Stimulated activated naive CD8-positive, alpha-beta T cell treated with anti-CD3 and anti-CD28 coated beads, Interleukin-15, amount 100 ng/mL, for 72 hours (primary cell): ENCODE measurements at places on chromosomes 16 and 17.
A peak's percentile ranks its signal among the peaks of the same experiment; 100 is the strongest.

DNA sequence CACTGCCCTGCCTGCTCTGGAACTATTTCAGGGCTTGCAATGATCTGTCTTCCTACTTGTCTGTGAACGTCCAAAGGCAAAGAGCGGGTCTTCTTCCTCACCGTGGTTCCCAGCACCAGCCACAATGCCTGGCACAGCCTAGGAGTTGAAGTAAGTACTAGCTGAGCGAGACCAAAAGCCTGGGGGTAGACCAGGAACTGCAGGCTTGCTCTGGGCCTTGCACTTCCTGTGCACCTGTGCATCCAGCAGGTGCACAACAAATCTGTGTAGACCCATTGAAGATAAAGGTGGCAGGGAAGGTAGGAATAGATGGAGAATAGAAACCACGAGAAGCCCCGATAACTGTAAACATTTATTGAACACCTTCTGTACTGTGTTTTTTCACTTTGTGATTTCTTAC is 4.6 kb downstream of the FAM171A2 start:
- no peak for DNase-seq

DNA sequence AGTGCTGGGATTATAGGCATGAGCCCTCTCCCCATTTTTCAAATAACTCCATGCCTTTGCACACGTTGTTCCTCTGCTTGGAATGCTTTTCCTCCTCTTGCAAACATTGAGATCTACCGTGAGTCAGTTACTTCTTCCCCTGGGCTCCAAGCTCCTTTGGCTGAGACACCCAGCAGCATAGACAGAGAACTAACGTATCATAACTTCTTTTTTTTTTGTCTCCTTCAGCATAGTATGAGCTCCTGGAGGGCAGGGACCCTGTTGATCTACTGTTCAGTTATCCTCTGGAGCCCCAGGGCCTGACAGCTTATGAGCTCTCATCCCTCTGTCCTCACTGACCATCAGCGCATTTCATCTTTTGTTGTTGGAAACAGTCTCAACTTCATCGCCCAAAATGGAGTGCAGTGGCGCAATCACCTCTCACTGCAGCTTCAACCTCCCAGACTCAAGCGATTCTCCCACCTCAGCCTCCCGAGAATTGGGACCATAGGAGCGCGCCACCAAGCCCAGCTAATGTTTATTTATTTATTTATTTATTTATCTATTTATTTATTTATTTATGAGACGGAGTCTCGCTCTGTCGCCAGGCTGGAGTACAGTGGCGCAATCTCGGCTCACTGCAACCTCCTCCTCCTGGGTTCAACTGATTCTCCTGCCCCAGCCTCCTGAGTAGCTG is 2.2 kb downstream of the SPAG7 start:
- DNase-seq: no peak

GRCh38 chr16:80051040-80051439 is 450.5 kb upstream of the MAF start:
- no peak for DNase-seq

GRCh38 chr17:38579934-38580333 is 25.8 kb downstream of the SRCIN1 start:
- DNase-seq: no peak

- peak; percentile 42 for DNase-seq
Measured at GRCh38 chr17:57986841-57987580, 1.0 kb downstream of the VEZF1 start.

DNA sequence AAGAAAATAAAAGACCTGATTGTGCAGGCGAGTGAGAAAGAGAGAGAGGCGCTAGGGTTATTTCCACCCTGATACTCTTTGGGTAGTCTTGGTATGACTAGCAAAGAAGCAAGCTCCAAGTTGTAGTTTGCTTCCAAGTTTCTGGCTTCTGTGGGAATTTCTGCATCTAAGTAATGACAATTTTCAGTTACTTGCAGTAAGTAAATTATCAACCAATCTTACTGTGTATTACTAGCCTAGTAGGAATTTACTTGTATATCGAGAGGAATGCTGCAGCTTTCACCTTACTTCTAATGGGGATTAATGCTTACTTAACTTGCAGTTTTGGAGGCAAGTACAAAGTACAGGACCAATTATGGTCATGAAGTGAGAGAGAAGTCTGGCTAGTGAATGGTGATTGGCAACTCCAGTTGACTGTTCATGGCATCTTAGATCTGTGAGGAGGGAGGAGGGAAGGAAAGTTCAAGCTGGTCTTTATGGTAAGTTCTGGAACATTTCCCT is 31.9 kb downstream of the TENT4B start:
- no peak for DNase-seq

DNA sequence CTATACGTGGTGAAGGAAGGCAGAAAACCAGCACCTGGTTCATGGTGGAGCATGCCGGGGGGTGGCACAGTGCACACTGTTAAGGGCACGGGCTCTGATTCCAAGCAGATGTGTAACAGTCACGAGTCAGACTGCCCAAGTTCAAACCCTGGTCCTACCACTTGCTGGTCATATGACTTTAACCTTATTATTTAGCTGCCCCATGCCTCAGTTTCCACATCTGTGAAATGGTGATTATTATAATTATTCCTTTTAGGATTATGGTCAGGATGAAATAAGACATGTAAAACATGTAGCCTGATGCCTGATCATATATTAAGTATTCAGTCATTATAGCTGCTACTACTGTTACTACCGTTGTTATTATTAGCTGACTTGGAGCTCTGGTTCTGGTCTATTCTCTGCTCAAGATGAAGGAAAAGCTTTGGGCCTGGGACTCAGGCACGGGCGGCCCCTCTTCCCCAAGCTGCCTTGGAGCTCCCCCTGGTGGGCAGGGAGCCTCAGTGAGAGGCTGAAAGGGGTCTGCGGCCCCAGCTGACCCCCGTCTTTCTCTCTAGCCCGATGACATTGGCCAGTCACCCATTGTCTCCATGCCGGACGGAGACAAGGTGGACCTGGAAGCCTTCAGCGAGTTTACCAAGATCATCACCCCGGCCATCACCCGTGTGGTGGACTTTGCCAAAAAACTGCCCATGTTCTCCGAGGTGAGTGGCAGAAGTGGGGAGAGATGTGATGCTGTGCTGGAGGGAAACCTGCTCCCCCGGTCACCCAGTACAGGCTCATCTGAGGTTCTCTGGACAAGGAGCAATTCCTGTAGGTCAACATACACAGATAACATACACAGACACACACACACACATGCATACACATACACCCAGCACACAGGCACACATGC is 14.0 kb downstream of the NR1D1 start:
- DNase-seq: no peak

GRCh38 chr16:50881331-50881830 is 139.5 kb downstream of the CYLD start:
- DNase-seq: no peak

GRCh38 chr17:57937492-57937891 is 17.7 kb downstream of the CUEDC1 start:
- no peak for DNase-seq

DNA sequence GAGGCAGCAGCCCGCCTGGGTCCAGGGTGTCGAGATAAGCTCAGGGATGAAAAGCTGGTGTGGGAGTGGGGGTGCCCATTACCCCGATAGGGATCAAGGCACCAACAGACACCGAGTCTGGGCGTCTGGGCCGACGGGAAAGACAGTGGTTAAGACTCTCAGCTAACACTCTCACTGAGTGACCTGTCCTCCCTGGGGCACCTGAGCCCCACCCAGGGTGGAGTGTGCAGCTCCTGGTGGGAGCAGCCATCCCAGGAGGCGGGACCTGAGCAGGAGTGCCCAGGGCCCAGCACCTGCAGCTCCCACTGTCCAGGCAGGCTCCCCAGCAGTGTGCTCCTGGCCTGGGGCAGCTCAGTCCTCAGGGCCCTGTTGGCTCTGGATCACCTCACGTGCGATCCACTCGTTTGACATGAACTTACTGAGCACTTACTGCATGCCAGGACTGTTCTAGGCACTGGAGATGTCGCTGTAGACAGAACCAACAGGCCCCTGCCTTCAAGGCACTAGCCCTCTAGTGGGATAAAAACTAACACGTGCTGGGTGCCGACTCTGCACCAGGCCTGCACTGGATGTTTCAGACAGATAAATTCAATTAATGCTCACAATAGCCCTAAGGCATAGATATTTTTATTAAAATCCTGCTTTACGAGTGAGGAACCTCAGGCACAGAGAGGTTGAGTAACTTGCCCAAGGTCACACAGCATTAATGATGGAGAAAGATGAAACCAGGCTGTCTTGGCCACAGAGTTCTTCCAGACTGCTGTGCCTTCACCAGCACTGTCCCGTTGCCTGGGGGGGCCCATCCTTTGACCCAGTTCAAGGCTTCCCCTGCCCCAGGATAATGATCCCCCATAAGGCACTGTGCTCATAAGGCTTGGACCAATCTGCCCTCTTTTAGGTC is 1.9 kb downstream of the EVPLL start:
- no peak for DNase-seq

- no peak for DNase-seq
Measured at GRCh38 chr17:2940352-2940751, 123.1 kb downstream of the OR1D5 start.

DNA sequence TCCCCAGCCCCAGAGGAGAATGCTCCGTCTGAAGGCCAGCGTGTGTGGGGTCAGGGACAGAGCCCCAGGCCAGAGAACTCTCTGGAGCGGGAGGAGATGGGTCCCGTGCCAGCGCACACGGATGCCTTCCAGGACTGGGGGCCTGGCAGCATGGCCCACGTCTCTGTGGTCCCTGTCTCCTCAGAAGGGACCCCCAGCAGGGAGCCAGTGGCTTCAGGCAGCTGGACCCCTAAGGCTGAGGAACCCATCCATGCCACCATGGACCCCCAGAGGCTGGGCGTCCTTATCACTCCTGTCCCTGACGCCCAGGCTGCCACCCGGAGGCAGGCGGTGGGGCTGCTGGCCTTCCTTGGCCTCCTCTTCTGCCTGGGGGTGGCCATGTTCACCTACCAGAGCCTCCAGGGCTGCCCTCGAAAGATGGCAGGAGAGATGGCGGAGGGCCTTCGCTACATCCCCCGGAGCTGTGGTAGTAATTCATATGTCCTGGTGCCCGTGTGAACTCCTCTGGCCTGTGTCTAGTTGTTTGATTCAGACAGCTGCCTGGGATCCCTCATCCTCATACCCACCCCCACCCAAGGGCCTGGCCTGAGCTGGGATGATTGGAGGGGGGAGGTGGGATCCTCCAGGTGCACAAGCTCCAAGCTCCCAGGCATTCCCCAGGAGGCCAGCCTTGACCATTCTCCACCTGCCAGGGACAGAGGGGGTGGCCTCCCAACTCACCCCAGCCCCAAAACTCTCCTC is 10.4 kb downstream of the CX3CL1 start:
- DNase-seq: no peak

GRCh38 chr16:69523566-69524305 is 42.0 kb upstream of the NFAT5 start:
- no peak for DNase-seq

DNA sequence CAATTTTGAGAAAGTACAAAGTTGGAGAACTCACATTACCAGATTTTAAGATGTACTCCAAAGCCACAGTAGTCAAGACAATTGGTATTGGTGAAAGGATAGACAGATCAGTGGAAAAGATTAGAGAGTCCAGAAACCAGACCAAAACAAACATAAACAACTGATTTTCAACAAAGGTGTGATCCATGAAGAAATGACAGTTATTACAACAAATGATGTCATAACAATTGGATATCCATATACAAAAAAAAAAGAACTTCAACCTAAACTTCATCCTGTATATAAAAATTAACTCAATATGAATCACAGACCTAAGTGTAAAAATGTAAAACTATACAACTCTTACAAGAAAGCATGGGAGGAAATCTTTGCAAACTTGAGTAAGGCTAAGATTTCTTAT is 8.4 kb downstream of the CEP112 start:
- DNase-seq: no peak

GRCh38 chr17:7969433-7969832 is 33.0 kb upstream of the GUCY2D start:
- DNase-seq: no peak

GRCh38 chr17:38578229-38579082 is 27.3 kb downstream of the SRCIN1 start:
- DNase-seq: no peak

DNA sequence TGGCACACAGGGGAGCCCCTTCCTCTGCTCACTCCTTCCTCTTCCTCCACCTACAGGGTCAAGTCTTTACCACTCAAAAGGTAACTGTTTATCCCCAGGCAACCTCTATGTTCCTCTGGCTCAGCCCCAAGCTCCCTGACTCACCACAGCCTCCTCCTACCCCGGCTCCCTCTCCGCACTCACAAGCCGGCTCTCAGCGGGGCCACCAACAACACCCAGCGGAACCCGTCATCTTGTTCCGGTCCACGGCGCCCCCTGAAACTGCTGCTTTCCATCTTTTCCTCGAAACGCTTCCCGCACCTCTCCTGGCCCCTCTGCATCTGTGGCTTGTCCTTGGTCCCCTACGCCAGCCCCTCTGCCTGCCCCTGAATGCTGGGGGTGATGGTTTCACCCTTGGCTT is 58.4 kb downstream of the NXN start:
- DNase-seq: no peak

GRCh38 chr17:49557312-49558024 is 18.2 kb upstream of the NXPH3 start:
- peak; percentile 51 for DNase-seq

- DNase-seq: no peak
Measured at GRCh38 chr17:12078791-12079190, 58.1 kb downstream of the MAP2K4 start.

- DNase-seq: peak; percentile 64
Measured at GRCh38 chr16:46996391-46996790, 22.9 kb upstream of the DNAJA2 start.

DNA sequence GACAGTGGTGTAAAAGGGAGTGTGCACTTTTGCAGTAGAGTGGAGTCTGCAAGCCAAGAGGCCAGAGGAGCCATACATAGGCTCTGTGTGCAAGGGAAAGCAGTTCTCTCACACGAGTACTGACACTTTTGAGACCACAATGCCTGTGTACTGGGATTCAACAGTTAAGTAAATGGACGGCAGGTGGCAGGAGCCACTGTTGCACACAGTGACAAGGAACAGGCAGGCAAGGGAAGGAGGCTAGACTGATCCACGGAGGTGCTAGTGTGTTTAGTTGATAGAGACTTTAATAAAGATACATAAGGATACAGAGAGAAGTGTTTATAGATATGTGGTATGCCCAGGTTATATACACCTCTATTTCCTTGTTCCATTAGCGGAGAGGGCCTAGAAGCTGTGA is 67.0 kb downstream of the MPRIP start:
- DNase-seq: no peak

GRCh38 chr17:29722411-29723198 is 99.9 kb upstream of the CORO6 start:
- no peak for DNase-seq

GRCh38 chr16:78258375-78259065 is 159.1 kb downstream of the WWOX start:
- DNase-seq: no peak

- no peak for DNase-seq
Measured at GRCh38 chr16:73124097-73124652, 76.2 kb upstream of the ZFHX3 start.

- DNase-seq: peak; percentile 77
Measured at GRCh38 chr16:27315333-27316037, 1.7 kb downstream of the IL4R start.
